Retina (tissue), 1 donor: ENCODE measurements at places on chromosomes 2 and 18.

GRCh38 chr2:8957628-8958027 is 45.9 kb downstream of the MBOAT2 start:
- no peak for DNase-seq

DNA sequence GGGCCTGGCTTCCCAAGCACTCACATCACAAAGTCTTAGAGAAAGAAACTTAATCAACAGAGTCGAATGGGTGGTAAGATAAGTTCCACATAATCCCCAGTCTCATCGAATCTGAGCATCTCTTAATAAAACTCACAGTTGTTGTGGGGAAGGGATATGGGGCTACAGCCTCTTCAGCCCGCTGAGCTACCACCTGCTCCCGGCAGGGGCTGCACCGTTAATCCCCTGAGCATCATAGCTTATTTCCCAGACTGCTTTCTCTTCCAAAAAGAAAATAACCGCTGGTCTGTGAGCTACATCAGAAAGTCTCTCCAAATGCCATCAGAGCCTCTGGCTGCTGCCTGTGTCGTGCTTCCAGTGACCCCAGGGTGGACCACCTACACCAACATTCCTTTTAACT is 139.4 kb upstream of the CELF4 start:
- no peak for DNase-seq

DNA sequence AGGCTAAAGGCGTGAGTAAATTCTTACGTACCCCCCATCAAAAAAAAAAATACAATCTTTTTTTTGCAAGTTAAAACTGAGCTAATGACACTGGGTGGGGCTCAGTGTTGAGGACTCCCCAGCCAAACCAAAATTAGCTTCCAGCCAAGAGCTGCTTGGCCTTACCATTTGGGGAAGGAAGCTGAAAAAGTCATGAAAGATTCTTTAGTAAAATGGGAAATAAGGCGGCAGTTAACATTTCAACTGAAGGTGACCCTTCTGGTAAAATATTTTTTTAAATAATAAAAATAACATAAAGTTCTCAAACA is 16.4 kb downstream of the SMAD7 start:
- no peak for DNase-seq

- DNase-seq = no peak
Observed at GRCh38 chr2:197460649-197461048, 7.3 kb downstream of the COQ10B start.

- peak; percentile 70 for DNase-seq
Observed at GRCh38 chr18:58135701-58136331, 91.8 kb downstream of the NEDD4L start.
